ENCODE measurements at places on chromosomes 11 and 22.
A peak's percentile ranks its signal among the peaks of the same experiment; 100 is the strongest.

DNA sequence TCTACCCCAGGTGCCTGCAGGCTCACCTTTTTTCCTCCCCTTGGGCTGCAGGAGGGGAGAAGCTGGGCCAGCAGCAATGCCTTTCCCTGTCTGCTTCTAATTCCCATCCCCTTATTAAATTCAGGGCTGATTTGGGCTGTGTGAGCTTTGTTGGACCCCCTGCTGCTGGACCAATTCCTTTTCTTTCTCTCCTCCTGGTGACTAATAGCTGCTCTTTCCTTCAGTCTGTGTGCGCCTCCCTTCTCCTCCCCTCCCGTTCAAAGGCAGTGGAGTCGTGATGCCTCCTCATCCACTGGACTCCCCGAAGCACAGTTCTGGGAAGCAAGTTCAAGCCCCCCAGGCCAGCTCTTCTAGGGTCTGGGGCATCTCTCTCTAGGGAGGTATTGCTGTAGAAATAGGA, 567.9 kb upstream of the CADM1 start:
- no peak for DNase-seq

- DNase-seq: no peak
Measured at GRCh38 chr11:5367448-5368074, 16.1 kb upstream of the OR51M1 start.

GRCh38 chr11:15816260-15816871, 540.0 kb downstream of the SOX6 start:
- peak; percentile 58 for DNase-seq

- no peak for DNase-seq
Measured at GRCh38 chr11:39745401-39745800, 1714.1 kb downstream of the LRRC4C start.

DNA sequence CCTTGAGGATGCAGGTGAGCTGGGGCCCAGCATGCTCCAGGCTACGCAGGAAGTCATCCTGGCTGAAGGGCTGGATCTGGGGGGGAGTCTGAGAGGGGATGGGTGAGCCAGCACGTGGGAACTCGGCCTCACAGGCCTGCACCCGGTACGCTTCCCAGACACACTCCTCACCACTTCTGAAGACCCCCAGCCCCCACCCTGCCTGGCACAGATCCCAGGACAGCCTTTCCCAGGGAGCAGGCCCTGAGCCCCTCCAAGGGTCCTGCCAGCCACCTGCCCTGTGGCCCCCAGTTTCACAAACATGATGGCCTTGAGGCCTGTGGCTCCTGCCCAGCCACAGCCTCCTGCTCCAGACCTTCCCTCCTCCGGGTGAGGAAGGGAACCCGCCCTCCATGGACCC, 5.6 kb upstream of the PLXNB2 start:
- DNase-seq: no peak

- DNase-seq: peak; percentile 84
Measured at GRCh38 chr11:87421422-87421821, 383.7 kb downstream of the TMEM135 start.
